ENCODE measurements at places on chromosomes 1 and 21.

GRCh38 chr21:20661246-20661645 is 337.0 kb upstream of the NCAM2 start:
- no peak for DNase-seq

DNA sequence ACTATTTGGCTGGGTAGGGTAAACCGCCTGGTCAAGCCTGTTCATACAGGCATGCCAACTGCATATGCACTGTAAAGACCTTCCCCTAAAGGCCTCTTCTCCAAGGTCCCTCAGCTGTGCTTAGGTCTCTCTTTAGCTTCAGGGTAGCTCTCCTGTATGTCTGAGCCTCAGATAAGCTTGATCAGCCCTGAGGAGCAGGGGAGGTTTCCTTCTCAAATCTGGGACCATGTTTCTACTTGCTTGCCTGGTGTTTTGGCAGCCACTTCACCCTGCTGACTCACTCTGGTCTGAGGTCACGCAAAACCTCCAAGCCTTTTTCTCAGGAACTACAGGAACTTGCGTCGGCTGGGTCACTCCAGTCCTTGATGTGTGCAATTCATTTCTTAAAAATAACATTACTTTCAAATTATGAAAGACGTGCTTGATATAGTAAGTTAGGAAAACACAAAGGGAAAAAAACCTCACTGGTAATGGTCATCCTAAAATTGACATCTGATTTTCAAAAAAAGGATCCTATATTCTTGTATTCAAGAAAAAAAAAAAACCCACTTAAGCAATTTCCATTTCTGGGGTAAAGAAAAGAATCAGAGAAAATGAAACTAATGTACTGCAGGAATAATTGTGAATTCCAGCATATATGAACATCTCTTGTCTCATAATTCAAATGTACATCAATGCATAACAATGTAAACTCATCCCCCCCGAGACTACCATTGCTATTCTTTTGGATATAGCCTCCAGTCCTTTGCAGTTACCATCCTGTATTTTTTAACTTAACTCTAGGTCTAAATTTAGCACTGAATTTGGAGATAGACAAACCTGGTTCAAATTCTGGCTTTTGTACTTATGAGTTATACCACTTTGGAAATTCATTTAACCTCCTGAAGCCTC is 24.8 kb upstream of the RNF19B start:
- no peak for DNase-seq

DNA sequence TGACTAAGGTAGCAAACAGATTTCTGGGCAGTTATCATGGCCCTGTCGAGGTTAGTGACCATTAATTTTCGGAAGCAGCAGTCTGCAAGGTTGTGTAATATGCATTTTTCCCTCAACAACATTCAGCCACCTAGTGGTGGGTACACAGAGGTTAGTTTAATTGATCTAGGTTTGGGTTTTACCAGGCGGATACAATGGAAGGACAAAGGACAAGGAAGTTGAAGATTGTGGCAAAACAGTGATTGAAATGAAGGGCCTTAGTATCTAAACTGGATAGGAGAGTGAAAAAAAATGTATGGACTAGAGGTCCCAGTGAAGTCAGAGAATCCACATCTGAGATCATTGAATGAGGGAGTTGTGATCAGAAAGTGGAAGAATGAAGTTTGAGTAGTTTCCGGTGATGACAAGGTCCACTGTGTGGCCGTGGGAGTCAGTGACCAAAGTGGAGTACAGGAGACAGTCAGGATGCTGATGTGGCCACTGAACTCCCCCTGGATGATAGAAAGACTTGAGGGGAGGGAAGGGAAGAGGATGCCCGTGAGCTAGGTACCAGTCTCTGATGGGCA is 2.8 kb downstream of the ARMH1 start:
- no peak for DNase-seq

- DNase-seq, result no peak
Observed at GRCh38 chr1:94739521-94740061, 80.6 kb upstream of the SLC44A3 start.

GRCh38 chr1:204621396-204621795 is 64.1 kb downstream of the LRRN2 start:
- DNase-seq, result no peak

DNA sequence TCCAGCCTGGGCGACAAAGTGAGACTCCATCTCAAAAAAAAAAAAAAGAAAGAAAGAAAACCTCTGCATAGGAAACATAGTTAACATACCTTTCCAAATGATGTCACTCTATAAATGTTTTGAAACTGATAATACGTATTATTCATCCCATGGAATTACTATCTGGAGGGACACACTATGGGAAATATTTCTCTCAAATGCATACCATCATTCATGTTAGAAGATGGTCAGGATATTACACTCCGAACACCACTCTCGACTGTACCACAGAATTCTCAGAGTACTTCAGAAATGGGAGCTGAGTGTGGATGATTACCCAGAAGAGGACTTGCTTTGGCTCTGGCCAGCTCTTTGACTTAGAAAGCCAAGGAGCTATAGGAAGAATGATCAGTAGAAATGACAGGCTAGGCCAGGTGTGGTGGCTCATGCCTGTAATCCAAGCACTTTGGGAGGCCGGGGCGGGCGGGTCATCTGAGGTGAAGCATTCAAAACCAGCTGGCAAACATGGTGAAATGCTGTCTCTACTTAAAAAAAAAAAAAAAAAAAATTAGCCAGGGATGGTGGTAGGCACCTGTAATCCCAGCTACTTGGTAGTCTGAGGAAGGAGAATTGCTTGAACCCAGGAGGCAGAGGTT is 5.2 kb upstream of the LIN28A start:
- DNase-seq, result no peak

GRCh38 chr1:182143154-182143657 is 81.7 kb upstream of the ZNF648 start:
- DNase-seq, result peak; percentile 75

GRCh38 chr1:80441664-80442063 is 1359.1 kb upstream of the ADGRL2 start:
- DNase-seq, result no peak

DNA sequence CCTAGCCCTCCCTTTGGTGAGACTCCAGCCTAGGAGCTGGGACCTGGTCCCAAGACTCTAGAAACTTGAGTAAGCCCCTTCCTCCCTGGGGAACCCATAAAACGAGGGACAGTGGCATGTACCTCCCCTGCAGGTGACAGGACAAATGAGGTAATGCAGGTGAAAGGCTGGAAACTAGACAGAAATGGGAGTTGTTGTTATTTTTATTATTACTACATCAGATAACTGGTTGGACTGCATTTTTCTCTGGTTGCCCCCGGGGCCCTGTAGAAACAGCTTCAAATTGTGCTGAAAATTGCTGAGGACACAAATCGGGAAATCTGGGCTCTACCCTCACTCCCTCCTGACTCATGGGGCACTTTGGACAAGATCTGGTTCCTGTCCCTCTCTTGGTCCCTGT is 132.3 kb upstream of the WNT4 start:
- DNase-seq, result no peak

GRCh38 chr1:215635827-215636226 is 68.7 kb downstream of the KCTD3 start:
- no peak for DNase-seq

GRCh38 chr1:235892202-235892601 is 25.5 kb upstream of the LYST start:
- no peak for DNase-seq

DNA sequence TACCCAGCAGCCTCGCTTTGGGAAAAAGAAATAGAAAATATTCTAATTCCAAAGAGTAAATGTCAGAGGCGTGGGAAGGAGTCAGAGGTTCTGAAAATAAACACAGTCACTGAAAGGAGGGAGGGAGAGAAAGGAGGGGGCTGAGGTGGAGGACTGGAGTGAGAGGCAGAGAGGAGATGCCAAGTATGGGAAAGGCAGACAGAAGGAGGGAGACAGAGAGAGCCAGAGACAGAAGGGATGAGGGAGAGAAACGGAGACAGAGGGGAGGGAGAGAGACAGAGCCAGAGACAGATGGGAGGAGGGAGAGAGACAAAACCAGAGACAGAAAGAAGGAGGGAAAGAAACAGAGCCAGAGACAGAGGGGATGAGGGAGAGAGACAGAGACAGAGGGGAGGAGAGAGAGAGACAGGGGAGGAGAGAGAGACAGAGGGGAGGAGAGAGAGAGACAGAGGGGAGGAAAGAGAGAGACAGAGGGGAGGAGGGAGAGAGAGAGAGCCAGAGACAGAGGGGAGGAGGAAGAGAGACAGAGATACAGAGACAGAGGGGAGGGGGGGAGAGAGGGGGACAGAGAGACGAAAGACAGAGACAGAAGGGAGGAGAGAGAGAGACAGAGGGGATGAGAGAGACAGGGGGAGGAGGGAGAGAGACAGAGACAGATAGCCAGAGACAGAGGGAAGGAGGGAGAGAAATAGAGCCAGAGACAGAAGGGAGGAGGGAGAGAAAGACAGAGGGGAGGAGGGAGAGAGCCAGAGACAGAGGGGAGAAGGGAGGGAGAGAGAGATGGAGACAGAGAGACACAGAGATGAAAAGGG is 525.5 kb downstream of the MATN1 start:
- DNase-seq, result no peak

DNA sequence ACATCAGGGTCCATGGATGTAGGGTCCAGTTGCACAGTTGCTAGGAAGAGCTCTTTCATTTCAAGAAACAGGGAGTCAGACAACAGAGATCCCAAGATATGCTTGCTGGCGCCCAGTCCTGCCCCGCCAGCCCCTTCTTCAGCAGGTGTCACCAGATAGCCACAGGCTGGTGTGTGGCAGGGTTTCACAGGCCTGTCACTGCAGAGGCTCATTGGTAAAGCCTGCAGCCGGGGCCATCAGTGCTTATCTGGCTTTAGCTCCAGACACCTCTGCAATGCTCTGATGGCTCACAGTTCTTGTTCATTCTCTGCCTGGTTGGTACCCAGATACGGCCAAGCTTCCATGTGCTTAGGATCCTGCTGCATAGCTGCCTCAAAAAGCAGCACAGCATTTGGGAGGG is 12.4 kb upstream of the ZNF124 start:
- DNase-seq, result no peak

DNA sequence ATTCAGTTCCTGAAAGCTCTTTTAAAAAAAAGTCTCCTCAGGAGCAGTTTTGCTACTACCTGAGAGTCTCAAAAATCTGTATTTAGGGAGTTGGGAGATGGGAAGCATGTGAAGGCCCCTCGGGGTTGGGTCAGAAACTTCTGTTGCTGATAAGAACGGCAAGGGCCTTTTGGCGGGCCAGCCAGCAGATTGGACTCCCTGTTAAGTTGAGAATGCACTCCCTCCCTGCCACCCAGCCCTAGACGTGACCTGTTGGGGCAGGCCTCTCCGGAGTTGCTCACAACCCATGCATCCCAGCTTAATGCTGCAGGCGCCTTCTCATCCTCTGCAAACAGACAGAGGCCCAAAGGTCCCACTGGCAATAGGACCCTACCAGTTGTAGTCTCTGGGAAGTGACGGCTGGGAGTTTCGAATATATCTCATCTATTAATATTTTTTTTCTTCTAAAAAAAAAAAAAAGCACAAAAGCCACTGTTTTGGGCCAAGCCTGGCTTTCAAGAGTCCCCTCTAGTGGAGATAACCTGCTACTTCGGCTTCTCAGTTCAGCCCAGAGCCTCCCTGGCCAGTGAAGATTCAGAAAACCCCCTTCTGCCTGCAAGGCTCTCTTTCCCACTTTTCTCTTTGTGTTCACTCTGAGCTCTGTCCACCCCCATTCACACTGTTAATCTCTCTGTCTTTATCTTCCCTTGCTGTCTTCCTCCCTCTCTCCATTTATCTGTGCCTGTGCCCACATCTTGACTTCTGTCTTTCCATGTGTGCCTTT is 5.3 kb downstream of the PLXNA2 start:
- no peak for DNase-seq

- no peak for DNase-seq
Observed at GRCh38 chr1:25456502-25456901, 25.8 kb downstream of the MACO1 start.

Measured in stimulated activated CD8-positive, alpha-beta memory T cell treated with anti-CD3 and anti-CD28 coated beads, Interleukin-2, amount 100 ng/mL, for 1 hour (primary cell).